ENCODE measurements at places on chromosomes 1 and 21.

- DNase-seq: no peak
These were observed 26.2 kb upstream of the NFIA start for GRCh38 chr1:61056196-61056572.

- DNase-seq: no peak
These were observed 104.6 kb downstream of the ENAH start for GRCh38 chr1:225548140-225548857.

DNA sequence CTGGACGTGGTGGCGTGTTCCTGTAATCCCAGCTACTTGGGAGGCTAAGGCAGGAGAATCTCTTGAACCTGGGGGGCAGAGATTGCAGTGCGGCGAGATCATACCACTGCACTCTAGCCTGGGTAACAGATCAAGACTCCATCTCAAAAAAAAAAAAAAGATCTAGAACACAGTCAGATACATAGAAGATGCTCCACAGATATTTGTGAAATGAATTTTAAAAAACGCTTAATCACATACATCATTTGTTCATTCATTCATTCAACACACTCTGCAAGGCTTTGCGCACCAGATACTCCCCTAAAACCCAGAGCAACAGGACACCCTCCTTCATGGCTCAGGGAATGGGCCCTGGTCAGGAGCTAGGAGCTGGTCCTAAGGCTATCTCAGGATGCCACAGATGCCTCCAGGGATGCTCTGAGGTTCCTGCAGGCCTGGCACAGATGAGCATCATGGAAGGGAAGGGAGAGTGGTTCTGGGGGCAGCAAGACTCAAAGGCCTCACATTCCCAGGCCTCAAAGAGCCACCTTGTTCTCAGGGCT, 6.4 kb downstream of the HSPG2 start:
- no peak for DNase-seq

GRCh38 chr1:185561629-185562028, 172.6 kb upstream of the HMCN1 start:
- DNase-seq: no peak

- DNase-seq: no peak
These were observed 248.9 kb upstream of the ADGRL4 start for GRCh38 chr1:79255421-79255820.

GRCh38 chr1:178254433-178254832, 160.5 kb downstream of the RASAL2 start:
- no peak for DNase-seq

DNA sequence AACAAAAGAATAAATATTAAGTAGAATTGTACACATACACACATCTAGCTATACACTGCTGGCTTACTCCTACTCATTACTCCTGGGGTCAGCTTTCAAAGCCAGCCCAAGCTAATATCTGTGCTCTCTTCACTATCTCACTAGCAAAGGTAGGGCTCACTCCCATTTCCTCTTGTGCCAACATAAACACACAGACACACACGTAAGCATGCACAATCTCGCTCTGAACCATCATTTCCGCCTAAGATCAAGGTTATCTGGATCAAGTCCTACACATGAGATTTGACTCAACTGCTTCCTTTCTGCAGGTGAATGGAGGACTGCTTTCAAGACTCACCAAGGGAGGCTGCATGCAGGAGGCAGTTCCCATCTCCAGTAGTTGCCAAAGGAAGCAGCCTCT, 28.8 kb upstream of the MTMR11 start:
- no peak for DNase-seq

DNA sequence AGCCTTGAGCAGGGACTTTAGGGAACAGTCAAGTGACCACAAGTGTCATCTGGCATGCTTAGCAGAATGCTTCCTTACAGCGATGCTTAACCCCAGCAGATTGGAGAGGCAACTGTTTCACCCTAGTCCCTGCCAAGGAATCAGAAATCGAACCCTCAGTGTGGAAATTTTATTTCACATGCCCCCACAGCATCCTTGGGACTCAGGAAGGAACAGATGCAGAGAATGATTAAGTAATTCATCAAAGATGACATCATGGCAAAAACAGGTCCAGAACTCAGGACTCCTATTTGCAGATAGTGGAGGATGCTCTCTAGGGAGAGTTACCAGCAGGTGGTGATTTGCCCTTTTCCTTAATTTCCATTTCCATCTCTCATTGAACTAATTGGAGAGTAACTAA, 333.0 kb upstream of the KAZN start:
- no peak for DNase-seq

DNA sequence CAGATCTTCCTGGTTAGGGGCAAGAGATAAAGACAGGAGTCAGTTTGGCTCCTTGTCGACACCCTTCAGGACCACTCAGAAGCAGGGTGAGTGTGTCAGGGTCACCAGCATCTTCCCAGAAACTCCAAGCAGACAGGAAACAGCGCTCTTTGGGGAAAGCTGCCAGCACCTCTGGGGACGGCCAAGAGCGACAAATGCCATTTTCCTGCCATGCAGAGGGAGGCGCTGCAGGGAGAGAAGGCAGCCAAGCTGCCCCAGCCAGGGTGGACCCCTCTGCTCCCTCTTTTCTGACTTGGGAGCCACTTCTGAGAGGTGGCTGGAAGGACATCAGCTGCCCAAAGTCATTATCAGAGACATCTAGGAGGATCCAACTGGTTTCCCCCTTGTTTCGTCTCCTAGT, 29.0 kb downstream of the SIM2 start:
- no peak for DNase-seq

- no peak for DNase-seq
These were observed 152.3 kb downstream of the FCRL5 start for GRCh38 chr1:157399984-157400382.

GRCh38 chr1:109617291-109617801, 2.1 kb downstream of the GNAT2 start:
- DNase-seq: peak; percentile 32

GRCh38 chr1:47507881-47508701, 70.2 kb downstream of the FOXD2 start:
- DNase-seq: no peak

All from AML-193 (cell line).